ENCODE measurements at places on chromosomes 13 and 19.

DNA sequence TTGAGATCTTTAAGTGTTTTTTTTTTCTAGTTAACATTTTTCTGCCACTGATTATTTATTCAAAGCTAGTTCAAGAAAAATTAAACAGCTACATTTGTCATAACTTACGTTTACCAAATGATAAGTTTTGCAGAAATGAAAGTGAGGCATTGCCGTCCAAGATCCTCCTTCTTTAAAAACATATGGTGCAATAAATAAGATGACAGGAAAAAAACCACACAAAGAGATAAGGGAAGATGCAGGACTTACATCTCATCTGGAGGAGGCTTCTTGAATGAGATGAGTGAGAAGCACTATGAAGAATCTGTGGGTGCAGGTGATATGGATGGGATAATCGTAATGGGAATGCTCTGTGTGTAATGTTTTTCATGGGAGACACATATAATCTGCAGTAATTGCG, 12.4 kb downstream of the TNFSF13B start:
- no peak for DNase-seq

GRCh38 chr19:21463449-21464105, 41.8 kb upstream of the ZNF429 start:
- no peak for DNase-seq

- DNase-seq, result no peak
Observed at GRCh38 chr19:58385891-58386575, 1.0 kb upstream of the RPS5 start.

DNA sequence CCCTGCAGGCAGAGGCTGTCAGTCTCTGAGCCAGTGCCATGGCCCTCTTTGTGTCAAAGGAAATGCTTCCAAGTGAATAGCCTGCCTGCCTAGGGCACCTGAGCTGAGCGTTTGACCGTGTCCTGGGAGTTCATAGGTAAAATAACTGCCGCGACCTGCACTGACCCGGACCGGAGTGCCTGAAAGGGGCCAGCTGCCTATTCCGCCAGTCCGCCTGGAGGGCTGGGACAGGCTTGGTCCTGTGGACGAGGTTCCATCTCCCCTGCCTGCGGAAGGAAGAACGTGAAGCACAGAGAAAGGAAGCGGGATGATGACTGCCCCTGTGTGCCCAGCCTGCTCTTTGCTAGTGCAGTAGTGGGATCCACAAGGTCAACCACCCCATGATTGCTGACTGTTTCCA, 17.5 kb upstream of the ZNF492 start:
- DNase-seq, result no peak

DNA sequence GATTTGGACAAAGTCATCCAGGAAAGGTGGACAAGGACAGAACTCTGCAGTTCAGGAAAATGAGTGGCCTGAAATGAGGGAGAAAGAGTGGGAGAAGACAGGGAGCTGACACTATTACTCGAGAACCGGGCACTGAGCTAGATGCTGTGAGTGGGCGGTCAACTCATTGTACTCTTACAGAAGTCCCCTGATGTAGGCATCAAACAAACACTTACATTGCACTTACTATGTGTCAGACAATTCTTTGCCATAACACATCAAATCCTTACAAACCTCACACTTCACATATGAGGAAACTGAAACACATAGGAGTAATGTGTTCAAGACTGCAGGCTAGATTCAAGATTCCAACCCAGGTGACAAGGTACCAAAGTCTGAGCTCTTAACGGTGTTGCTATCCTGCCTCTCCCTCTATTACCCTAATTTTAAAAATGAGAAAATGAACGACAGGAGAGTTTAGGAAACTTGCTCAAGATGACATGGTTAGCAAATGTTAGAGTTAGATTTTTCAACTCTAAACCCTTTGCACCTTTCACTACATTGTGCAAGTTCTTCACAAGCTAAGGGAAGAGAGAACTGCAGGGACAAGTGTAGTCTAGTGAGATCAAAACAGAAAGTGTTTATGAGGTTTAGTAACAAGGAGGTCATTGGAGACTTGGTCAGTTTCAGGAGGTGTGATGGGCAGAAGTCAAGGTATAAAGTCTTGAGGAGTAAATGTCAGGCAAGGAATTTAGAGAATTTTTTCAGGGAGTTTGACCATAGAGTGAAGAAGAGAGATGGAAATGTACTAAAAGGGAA, 4.9 kb upstream of the MEDAG start:
- DNase-seq, result no peak

GRCh38 chr13:26621731-26622401, 64.4 kb downstream of the WASF3 start:
- DNase-seq, result no peak

- DNase-seq, result no peak
Observed at GRCh38 chr13:88752041-88752440, 1080.9 kb downstream of the SLITRK5 start.

GRCh38 chr13:79778741-79779460, 297.9 kb downstream of the NDFIP2 start:
- no peak for DNase-seq

DNA sequence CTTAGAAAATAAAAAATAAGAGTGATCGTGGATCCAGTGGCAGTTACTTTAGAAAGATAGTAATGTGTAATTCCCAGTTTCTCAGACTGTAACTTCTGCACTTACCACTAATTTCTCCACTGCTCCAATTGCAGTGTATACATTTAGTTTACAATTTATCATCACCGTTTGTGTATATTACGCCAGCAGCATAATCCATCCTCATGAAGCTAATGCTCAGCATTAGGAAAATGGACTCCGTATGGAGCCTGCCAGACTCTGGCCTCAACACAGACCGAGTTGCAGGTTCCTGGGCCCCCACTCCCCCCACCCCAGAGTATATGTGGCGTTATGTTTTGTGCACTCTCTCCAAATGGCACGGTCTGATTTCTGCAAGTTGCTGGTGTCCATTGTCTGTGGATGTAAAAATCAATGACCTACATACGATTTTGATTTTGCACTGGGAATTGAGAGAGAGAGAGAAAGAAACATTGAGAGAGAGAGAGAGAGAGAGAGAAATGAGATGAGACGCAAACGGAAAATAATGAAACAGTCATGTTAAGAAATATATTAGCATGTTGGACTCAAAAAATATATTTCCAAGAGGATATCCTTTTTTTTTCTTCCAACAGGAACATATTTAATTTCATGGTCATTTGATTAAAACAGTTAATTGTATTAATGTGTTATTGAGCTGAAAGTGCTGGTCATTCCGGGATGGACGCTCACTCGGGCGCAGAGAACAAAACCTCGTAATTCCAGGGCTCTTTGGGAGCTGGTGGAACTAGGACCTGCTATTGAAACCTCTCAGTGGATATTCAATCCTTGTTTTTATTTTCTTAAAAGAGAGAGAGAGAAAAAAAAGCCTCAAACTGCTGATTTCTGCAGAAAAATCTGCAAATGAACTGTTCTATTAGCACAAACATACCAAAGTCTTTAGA, 278.8 kb downstream of the TSHZ3 start:
- DNase-seq, result no peak

GRCh38 chr19:15672580-15673175, at the start of gene CYP4F12:
Gene CYP4F12 (plus strand): TSS chr19:15673087. CDS start chr19:15673530, 443 bp downstream.
- no peak for DNase-seq

DNA sequence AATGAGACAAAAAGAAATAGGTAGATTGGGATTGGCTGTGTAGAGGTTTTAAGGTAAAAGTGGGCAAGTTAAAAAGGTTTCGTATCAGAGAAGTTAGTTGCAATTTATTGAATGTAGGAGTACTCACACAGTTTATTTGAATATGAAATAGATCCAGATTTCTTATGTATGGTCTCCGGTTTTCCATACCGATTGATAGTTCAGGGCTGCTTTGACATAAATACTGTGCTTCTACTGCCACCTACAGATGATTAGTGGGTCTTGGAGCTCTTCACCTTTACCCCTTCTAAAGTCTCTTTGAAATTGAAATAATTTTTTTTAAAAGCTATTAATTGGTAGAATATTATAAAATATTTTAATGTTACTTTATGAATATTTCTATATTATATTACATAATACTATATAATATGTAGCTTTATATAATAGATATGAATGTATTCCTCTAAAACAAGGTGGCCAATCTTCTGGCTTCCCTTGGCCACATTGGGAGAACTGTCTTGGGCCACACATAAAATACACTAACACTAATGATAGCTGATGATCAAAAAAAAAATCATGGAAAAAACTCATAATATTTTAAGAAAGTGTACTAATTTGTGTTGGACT, 7.7 kb upstream of the GPR18 start:
- DNase-seq, result peak; percentile 53
